RWPE1 (cell line): ENCODE measurements at places on chromosomes 13 and 19.
A peak's percentile ranks its signal among the peaks of the same experiment; 100 is the strongest.

- no peak for DNase-seq
Measured at GRCh38 chr19:4772566-4772965, 19.0 kb upstream of the FEM1A start.

GRCh38 chr13:91362908-91363307 is 15.4 kb downstream of the MIR17HG start:
- DNase-seq: no peak

DNA sequence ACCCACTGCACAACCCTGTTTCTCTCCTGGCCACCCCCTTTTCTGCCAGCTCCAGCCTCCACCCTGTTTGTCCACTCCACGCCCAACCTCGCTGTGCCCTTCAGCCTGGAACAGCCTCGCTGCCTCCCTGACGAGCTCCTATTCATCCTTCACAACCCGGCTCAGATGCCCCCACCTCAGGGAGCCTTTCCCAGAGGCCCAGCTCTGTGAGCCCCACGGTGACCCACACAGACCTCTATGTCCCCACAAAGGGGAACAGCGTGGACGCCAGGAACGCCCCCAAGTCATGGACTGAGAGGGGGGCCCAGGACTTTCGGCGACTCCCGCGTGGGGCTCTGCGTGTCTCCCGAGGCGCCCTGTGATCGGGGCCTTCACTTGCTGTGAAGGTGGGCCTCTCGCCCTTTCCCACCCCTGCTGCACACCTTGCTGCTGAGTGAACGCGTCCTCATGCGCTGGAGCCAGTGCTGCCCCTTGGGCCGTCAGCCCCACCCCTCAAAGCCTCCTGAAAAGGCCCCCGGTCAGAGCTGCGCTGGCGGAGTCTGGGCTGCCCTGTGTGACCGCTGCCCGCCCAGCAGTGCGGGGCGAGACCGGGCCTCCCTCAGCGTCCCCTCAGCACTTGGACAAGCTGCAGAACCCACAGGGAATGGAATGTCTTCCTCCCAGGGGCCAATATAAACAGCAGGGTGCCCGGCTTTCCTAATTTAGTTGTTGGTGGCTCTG is 40.0 kb downstream of the ADPRHL1 start:
- DNase-seq: no peak

GRCh38 chr13:39554371-39554770 is 48.6 kb downstream of the LHFPL6 start:
- DNase-seq: no peak

DNA sequence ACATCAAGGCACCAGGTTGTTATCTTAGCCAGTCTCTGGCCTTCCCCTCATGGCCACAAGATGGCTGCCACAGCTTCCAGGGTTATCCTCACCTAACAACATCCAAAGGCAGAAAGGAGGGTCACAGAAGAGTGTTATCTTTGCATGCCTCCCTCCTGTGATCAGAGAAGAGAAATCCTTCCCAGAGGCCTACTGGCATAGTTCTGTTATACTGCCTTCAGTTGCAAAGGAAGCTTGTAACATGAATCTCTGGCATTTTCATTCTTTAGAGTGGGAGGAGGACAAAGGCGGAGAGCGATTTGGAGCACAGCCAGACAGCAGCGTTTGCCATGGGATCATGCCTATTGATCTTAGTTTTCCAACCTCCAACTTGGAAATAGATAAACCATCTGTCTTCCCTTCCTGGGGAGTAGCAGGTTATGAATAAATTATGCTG is 135.7 kb downstream of the DNAJC15 start:
- DNase-seq: peak; percentile 12

- DNase-seq: no peak
Measured at GRCh38 chr13:30841154-30841553, 64.9 kb upstream of the MEDAG start.

- no peak for DNase-seq
Measured at GRCh38 chr13:89694451-89694850, 1653.0 kb upstream of the MIR17HG start.

DNA sequence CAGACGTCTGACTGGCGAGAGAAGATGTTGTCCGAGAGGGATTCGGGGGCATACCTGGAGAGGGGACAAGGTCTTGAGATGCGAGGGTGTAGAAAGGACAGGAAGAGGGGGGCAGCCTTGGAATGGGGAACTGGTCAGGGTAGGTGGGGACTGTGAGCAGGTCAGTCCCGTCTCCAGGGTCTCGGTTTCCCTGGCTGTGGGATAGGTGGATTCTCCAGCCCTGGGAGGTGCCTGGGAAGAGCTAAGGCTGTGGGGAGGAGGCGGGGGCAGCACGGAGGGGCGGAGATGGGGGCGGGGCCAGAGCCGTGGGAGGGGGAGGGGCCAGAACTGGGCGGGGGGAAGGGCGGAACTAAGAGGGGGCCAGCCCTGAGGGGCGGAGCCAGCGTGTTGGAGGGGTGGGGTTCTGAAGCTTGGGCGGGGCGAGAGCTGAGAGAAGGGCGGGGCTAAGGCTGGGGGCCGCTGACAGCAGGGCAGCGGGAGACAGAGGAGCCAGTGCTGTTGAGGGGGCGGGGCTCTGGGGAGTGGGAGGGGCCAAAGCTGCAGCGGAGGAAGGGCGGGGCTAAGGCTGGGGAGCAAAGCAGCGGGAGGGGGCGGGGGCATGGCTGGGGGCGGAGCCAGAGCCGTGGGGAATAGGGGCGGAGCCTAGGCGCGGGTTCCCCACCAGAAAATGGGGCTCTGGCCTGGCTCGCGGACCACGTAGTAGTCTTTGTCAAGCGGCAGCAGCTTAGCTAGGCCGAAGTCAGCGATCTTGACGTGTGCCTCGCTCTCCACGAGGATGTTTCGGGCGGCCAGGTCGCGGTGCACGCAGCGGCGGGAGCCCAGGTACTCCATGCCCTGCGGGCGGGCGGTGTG is 9.5 kb upstream of the INSL3 start:
- DNase-seq: peak; percentile 99

GRCh38 chr13:108728370-108728769 is 99.0 kb downstream of the MYO16 start:
- DNase-seq: no peak

GRCh38 chr13:73608711-73609485 is 525.3 kb downstream of the KLF12 start:
- DNase-seq: no peak

DNA sequence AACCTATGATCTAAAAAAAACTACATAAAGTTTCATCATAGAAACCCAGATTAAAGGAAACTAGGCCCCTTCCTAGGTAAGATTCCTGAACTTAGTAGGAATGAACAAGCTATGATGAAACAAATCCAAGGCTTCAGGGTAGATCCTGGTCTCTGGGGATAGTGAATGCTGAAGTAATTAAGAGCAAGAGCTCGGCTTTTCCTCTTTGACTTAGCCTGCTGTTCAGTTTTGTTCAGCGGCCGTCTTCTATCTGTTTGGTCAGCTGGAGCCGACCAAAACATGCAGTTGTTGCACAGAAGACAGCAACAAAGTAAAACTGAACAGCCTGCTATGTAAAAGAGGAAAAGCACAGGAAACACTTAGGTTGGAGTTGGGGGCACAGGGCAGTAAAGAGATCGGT is 44.1 kb upstream of the RFXAP start:
- DNase-seq: no peak

- no peak for DNase-seq
Measured at GRCh38 chr19:2150794-2151338, 500 bp downstream of the AP3D1 start.

GRCh38 chr13:75364131-75364713 is 117.7 kb downstream of the TBC1D4 start:
- peak; percentile 8 for DNase-seq

GRCh38 chr19:43957891-43958290 is 6.9 kb downstream of the ZNF221 start:
- no peak for DNase-seq

DNA sequence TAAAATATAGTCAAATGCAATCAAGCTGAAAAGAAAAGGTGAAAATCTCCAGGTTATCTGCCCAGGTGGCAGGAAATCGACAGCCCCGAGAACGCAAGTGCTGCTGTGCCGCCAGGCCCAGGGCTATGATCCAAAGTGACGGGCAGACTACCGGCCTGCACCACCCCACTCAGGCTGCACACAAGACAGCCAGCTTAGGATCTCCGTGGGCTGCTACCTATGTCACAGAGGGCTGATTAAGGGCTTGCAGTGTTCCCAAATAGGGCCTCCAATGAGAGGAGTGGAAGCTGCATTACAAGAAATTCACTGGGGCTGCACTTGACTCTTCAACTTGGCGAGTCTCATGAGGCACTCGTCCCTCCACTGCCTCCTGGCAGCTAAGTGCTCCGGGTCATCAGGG is 121.8 kb downstream of the CRYL1 start:
- DNase-seq: no peak

DNA sequence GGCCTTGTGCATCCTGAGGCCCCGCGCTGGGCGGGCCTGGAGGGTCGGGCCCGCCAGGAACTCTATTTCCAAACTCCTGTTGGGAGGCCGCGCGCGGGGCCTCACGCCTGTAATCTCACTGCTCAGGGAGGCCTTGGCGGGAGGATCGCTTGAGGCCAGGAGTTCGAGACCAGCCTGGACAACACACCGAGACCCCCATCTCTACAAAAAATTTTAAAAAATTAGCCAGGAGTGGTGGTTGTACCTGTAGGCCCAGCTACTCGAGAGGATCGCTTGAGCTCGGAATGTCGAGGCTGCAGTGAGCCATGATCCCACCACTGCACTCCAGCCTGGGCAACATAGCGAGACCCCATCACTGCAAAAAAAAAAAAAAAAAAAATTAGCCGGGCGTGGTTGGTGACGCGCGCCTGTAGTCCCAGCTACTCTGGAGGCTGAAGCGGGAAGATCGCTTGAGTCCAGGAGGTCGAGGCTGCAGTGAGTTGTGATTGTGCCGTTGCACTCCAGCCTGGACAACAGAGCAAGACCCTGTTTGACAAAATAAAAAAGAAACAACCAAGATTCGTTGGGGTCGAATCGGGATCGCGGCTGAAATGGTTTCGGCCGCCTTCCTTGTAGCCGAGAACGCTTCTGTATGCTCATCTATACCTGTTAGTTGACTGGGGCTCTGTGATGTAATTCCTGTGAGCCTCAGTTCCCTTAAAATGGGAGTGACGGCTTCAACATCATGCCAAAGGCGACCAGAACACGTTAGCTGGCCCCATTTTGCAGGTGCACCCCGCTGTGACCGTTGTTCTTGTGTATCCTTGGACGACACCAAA is 636 bp downstream of the SF3A2 start:
- DNase-seq: no peak

- no peak for DNase-seq
Measured at GRCh38 chr13:22447132-22447886, 733.5 kb upstream of the SGCG start.

GRCh38 chr19:45768655-45768983 is 433 bp downstream of the SIX5 start:
- DNase-seq: peak; percentile 59

DNA sequence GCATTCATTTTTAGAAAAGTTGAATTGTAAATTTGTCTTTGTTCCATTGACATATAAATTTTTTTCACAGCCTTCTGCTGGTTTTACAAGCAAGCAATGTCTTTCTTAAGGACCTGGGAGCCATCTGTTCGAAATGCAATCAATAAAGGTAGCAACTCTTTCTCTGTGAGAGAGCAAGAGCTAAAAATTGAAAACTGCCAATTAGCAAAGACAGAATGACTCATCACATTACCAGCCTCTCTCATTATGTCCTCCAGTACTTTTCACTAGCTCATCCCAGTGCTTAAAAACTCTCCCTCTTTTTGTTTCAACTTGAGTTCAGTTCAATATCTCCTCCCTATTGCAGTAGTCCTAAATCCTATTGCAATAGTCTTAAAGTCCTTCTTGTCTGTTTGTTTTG is 760.7 kb upstream of the SLITRK6 start:
- DNase-seq: no peak

- DNase-seq: no peak
Measured at GRCh38 chr13:43545317-43545874, 241.4 kb downstream of the ENOX1 start.

- peak; percentile 46 for DNase-seq
Measured at GRCh38 chr13:109647053-109647452, 139.3 kb downstream of the IRS2 start.

DNA sequence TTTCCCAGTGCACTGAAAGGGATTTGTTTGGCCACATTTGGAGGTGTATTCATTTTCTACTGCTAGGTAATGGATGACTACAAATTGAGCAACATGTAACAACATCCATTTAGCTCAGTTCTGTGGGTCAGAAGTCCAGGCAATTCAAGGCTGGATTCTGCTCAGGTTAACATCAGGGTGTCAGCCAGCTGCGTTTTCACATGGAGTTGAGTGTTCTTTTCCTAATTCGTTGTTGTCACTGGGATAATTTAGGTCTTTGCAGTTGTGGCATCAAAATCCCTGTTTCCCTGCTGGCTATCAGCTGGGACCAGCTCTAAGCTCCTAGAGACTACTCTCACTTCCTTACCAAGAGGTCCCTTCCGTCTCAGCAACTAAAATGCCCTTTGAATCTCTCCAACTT is 25.4 kb downstream of the MIR17HG start:
- no peak for DNase-seq

GRCh38 chr19:49496574-49497008 is 357 bp downstream of the RPS11 start:
- DNase-seq: no peak

- DNase-seq: no peak
Measured at GRCh38 chr13:89205856-89206520, 1534.8 kb downstream of the SLITRK5 start.
